ENCODE measurements at places on chromosomes 12 and 14.
A peak's percentile ranks its signal among the peaks of the same experiment; 100 is the strongest.

DNA sequence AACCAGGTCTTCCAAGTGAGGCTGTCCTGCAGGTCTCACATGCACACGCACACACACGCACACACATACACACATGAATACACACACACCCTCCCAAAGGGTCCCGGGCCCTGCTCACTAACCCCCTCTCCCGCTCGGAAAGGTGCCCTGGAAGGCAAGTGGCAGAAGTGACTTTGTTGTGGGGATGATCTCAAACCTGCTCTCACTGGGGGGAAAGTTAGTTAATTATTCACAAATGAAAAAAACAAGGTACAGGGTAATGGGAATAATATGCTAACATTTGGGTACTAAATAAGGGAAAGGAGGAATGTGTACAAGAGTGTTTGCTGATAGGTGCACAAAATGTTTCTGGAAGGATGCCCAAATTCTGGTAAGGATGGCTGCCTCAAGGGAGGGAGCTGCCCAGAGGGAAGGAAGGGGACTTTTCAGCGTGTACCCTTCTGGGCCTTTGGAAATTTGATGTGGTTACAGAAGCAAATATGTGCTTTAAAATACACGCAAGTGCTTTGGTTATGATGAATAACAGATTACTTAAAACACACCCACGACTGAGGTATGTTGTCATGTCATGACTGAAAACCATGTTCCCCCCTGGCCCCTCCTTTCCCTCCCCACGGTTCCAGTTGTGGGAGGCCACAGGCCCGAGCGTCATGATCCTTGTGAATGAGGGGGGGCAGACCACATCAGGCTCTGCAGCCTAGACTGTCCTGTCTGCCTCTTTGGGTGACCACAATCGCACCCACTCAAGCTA lies 43.3 kb upstream of the PLEKHG6 start:
- DNase-seq, result peak; percentile 59

DNA sequence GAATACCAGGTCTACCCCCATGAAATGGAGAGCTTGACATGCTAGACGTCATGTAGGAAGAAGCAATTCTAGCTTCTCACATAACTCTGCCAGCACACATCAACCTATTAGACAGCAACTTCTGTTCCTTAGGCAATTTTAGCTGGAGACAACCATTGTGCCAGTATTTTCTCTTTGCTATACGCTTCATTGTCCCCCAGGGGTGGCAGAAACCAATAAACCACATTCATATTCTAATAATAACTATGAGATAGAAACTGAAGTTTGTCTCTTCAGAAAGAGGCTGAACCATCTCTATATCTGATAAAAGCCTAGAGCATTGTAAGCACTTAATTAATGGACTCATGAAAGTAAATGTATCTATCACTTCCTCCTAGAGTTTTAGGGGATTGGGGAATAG lies 278.6 kb downstream of the FOXG1 start:
- DNase-seq, result no peak

GRCh38 chr14:33938131-33938949 lies 12.5 kb downstream of the EGLN3 start:
- no peak for DNase-seq

GRCh38 chr12:14946861-14947260 lies 8.5 kb upstream of the ERP27 start:
- no peak for DNase-seq

DNA sequence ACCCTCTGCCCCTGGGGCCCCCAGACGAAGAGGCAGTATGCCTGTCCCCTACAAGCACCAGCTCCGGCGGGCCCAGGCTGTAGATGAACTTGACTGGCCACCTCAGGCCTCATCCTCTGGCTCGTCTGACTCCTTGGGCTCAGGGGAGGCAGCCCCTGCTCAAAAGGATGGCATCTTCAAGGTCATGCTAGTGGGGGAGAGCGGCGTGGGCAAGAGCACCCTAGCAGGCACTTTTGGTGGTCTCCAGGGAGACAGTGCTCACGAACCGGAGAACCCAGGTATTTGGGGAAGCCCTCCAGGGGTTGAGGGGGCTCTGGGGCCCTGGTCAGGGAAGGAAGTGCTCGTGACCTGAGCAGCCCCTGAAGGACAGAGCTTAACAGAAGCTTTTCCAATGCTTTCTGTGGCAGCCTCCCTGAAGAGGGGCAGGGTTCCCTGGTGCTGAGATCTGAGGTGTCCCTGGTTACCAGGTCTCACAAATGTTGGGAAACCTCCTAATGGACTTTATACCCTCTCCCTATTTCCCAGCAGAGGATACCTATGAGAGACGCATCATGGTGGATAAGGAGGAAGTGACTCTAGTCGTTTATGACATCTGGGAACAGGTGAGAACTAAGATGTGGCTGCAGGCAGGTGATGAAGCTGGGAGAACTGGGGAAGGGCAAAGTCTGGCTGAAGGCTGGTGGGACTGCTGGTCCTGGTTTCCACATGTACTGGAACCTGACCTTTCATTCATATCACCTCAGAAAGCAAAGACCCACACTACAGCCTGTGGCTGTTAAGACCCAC lies 1.9 kb downstream of the REM2 start:
- no peak for DNase-seq

DNA sequence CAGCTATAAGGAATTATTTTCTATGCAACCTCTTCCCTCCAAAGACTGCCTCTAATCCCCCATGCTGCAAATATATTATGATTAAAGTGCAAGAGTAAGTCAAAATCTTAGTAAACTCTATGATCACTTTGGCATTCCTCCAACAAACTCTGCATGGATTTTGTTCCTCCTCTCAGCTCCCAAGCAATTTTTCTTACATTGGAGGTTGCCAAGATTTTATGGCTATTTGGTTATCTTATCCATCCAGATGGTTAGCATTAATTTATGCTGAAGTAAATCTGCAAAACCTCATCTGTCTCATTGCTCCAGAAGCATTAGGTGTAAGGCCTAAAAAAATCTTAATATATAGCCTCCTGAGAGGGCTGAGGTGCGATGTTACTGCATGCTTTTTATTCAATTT lies 228.1 kb downstream of the CHST11 start:
- no peak for DNase-seq

DNA sequence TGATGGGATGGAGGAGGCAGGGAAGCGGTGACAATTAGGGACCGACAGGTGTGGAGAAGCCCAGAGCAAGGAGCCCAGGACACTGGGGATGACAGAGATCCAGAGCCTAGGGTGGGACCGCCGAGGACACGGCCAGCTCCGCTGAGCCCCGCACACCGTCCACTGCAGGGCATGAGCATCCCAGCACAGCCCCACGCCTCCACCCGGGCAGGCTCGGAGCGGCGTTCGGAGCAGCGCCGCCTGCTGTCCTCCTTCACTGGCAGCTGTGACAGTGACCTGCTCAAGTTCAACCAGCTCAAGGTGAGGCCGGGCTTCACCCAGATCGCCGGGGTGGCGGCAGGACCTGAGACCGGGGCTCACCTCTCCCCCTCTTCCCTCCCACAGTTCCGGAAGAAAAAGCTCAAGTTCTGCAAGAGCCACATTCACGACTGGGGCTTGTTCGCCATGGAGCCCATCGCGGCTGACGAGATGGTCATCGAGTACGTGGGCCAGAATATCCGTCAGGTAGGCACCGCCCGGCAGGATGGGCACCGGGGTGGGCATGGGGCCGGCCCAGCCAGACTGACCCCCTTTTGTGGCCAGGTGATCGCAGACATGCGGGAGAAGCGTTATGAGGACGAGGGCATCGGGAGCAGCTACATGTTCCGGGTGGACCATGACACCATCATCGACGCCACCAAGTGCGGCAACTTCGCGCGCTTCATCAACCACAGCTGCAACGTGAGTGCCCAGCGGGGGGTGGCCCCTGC lies 23.7 kb downstream of the SETD1B start:
- no peak for DNase-seq

DNA sequence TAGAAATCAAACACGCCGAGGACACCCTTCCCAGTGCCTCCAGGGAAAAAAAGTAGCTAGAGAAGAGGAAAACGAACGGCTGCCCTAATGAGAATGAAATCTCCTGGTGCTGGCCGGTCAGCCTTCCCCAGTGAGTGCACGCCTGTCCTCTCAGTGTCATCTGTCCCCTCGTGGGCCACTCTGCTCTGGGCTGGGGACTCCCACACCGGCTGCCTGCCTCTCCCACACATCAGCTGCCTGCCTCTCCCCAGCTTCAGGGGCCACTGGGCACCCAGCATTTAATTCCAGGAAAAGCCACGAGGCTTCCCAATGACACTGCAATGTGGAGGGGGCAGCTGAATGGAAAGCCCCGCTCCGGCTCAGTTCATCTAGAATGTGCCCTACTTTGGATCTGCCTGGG lies 59.0 kb downstream of the CCDC85C start:
- no peak for DNase-seq

GRCh38 chr12:125528281-125528680 lies 463.0 kb downstream of the AACS start:
- no peak for DNase-seq

DNA sequence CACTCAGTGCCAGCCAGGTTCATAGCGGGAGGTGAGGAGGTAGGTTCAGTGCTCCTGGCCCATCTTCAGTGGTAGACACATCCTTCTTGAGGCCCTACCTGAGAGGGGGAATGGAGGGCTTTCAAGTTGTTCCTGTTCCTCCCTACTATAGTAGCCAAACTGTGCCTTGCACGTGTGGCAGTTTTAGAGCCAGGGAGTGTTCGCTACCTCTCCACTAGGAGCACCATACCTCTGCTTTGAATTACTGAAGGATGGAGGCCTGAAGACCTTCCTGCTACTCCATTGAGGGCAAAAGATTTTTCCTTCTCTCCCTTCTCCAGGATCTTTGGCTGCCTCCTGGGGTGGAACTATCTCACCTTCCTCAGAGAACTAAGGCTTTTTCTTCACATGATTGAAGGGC lies 5.9 kb upstream of the ALG10 start:
- no peak for DNase-seq

- peak; percentile 46 for DNase-seq
These were observed at the start of gene RPS6KL1 for GRCh38 chr14:74922752-74923401. Gene RPS6KL1, minus strand, starts transcription at chr14:74923260. Its CDS starts 1,719 bp downstream, at chr14:74921541.

- no peak for DNase-seq
These were observed 174.3 kb downstream of the ACSS3 start for GRCh38 chr12:81252228-81252627.

DNA sequence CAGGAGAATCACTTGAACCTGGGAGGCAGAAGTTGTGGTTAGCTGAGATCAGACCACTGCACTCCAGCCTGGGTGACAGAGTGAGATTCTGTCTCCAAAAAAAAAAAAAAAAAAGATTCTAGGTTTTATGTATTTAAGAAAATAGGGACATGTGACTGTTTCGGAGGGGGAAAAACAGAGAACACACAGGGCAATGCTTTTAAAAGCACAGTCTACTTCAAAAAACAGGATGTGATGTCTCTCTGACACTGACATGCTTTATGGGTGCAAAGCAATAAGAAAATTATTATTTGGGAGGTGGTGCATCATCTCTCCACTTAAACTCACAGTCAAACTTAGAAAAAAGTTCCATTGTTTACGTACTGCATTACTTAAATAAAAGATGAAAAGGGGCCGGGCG lies 28.7 kb downstream of the CLIP1 start:
- DNase-seq, result no peak

- DNase-seq, result no peak
These were observed 187.2 kb downstream of the TTC8 start for GRCh38 chr14:89011355-89012281.

DNA sequence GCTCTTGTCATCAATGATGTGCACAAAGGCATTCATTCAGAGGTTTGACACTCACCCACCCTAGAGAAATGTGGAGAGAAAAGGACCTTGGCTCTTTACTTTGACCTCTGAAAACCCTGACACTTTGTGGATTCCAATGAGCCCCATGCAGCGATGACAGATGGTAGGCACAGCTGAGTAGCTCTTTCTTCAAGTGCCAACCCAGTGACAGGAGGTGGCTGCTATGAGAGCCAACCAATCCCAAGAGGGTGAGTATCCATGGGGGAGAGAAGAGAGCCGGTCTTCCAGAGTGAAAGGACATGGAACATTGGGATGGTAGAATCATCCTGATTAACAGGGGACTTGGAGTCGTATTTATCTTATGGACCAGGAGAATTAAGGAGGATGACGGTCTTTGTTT lies 17.8 kb downstream of the SLC8A3 start:
- no peak for DNase-seq

- no peak for DNase-seq
These were observed 441 bp downstream of the PDE3A start for GRCh38 chr12:20368651-20369304.

GRCh38 chr12:80442426-80443222 lies 1.4 kb upstream of the PTPRQ start:
- DNase-seq, result no peak

- DNase-seq, result no peak
These were observed 42.1 kb upstream of the DICER1 start for GRCh38 chr14:95199298-95199983.

DNA sequence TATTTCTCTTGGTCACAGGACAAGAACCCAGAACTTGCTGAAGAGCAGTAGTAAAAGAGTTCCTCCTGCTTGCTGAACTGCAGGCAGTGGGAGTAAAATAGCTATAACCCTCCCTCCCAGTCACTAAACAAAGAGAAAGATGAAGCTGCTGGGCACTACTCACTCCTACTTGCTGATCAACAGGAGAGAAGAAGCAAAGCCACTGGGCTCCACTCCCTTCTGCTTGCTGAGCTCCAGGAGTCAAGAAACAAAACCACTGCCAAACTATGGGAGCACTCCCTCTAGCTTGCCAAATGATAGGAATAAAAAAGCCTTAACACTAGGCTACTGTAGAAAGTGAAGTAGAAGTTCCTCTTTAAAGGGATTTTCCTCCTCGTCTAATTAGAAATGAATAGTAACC lies 155.3 kb downstream of the RASSF9 start:
- no peak for DNase-seq

DNA sequence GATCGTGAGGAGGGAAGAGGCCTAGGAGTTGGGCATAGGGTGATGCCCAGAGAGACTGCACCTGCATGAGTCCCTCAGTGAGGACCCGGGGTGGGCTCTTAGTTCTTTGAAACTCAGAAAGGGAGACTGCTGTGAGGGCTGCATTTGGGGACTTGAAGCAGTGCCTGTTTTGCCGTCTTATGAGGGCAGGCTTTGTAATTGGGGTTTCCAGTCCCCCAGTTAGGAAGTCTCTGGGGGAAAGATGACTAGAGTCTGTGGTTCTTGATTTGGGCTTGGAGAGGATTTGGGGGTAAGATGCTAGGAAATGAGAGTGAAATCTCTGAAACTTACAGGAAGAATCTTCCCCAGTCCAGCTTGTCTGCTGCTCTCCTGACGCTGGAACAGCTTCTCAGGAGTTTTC lies 99.6 kb downstream of the ARF6 start:
- no peak for DNase-seq

GRCh38 chr12:111597831-111598636 lies 1.1 kb downstream of the ATXN2 start:
- DNase-seq, result peak; percentile 15

- DNase-seq, result no peak
These were observed 1.9 kb downstream of the ASCL1 start for GRCh38 chr12:102959391-102959790.

DNA sequence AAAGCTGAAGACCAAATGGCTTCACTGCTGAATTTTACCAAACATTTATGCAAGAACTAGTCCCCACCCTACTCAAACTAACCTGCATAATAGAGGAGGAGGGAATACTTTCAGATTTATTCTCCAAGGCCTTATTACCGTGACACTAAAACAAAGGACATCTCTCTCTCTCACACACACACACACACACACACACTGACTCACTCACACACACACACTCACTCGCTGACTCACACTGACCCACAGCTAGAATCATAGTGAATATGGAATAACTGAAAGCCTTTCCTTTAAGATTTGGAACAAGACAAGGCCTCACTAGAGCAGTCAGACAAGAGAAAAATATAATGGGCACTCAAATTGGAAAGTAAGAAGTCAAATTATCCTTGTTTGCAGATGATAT lies 1014.1 kb downstream of the TMTC2 start:
- DNase-seq, result no peak

Measured in activated CD8-positive, alpha-beta memory T cell treated with anti-CD3 and anti-CD28 coated beads for 48 hours (primary cell).